Right kidney (tissue), 9 donors: ENCODE measurements at places on chromosomes 5 and 9.

GRCh38 chr5:32625547-32625946 is 40.2 kb downstream of the SUB1 start:
- no peak for DNase-seq

- DNase-seq: no peak
Observed at GRCh38 chr9:127209948-127210640, 54.5 kb upstream of the GARNL3 start.

DNA sequence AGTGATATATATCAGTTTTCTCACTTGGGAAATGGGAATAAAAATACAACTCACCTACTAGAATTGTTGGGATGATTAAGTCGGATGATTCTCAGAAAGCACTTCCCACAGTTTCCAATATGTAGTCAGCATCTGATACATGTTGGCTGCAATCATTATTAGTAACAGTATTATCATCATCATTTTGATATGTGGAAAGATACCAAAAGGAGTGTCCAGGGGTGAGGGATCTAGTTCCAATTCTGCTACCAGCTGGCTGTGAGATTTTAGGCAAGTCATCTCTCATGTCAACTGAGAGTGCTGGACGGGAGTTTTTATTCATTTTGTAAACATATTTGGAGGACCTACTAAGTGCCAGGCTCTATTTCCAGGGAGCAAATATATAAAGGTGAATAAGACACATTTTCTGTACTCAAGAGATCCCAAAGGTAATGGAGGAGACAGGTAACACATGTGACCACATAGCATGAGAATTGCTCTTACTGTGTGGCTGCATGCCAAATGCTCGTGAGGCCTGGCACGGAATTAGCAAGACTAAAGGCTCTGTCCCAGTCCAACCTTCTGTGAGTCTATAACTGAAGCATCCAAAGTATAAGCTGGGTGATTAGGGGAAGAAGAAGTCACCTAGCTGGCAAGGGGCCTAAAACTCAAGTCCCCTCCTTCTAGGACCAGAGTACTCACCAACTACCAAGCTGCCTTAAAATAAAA is 83.0 kb downstream of the GRIA1 start:
- no peak for DNase-seq

DNA sequence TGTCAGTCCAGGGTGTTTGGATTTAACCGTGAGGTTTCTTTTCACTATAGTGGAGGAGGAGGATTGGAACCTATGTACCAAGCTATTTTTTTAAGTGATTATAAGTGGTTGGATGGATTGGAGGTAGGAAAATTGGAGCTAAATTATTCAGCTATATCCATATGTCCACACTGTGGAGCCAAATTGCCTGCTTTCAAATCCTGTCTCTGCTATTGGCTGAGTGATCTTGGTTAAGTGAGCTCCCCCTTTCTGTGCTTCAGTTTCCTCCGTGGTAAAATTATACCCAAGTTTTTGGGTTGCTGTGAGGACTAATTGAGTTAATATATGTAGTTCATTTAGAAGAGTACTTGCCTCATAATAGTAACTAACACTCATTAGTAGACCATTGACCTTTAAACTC is 2.5 kb downstream of the CENPP start:
- no peak for DNase-seq

DNA sequence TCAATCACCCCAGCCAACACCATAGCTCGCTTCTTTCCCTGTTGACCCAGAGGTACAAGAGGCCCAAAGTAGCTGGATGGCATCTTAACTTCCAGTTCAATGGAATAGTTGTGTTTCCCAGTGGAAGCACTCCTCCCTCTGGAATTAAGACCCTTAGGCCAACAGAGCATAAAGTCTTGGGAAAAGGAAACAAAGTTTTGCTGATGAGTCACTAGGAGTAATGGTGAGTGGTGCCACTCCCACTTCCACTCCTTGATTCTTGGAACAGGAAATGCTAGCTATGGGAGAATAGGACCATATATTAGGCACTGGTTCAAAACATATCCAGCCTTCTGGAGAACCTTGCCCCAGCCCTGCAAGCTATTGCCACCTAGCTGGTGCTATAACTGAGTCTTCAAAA is 44.7 kb upstream of the LMX1B start:
- no peak for DNase-seq

DNA sequence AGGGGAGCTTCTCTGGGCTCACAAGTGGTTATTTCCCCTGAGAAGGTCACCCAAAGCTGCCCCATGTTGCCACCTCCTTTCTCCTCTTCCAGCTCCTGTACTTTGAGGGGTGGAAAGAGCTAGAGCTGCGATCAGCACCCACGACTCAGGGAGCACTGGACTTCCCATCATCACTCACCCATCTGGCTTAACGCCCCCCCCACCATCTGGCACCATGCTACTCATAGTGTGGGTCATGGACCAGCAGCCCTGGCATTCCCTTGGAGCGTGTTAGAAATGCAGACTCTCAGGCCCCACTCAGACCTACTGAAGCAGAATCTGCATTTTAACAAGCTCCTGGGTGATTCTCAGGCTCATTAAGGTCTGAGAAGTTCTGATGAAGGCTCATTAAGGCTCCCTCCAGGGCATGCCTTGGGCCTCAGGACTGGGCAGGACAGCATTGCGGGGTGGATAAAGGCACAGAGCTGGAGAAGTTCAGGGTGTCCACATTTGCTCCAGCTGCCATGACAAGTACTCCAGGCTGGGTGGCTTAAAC is 67.3 kb downstream of the GALNT12 start:
- DNase-seq: no peak

- DNase-seq: no peak
Observed at GRCh38 chr5:98593418-98593817, 180.0 kb upstream of the RGMB start.

DNA sequence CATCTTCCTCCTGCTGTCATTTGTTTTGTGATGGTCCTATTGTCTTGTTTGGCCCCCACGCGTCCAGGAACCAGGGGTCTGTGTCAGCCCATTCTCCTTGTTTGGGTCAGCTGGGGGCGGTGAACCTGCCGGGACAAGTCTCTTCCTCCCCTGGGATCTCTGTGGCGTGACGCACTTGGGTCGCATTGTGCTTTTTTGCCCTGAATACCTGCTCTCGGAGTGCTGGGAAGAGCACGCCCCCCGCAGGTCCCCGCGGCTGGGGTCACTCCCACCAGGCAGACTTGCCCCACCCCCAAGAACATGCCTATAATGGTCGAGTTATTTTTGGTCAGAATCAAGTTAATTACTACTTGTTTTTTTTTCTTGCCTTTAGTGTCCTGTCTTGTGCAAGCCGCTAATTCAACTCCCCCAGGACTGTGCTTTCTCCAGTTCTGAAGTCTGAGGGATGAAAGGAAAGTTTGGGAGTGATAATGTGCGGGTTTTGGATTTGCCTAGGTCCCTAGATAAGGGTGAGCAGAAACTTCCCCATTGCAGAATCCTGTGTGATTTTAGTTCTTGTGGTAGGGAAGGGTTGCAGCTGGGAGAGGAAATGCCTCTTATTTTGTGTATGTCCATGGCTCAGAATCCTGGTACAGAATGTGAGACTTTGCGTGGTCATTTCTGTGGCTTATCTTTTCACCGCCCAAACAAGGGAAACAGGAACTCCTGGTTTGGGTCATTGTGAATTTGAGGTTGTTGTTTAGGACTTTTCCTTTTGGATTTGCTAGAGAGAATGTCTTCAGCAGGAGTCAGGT is 789 bp downstream of the ACER2 start:
- DNase-seq: no peak

DNA sequence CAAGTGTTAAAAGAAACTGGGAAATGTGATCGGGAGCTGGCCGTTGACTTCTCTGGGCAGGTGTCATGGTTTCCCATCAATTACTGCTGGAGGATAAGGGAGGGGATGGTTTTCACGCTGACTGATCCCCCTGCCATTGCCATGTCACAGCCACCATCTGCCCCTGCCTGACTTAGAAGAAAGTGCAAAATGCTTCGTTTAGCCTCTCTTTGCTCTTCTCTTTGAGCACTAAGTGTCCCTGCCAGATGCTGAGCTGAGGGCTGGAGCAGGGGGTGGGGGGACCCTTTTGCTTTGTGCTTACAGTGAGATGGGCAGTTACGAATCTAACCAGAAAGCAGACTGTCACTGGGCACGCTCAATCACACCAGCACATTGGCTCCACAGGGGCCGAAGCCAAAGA is 138.4 kb upstream of the ALDH1B1 start:
- DNase-seq: no peak

DNA sequence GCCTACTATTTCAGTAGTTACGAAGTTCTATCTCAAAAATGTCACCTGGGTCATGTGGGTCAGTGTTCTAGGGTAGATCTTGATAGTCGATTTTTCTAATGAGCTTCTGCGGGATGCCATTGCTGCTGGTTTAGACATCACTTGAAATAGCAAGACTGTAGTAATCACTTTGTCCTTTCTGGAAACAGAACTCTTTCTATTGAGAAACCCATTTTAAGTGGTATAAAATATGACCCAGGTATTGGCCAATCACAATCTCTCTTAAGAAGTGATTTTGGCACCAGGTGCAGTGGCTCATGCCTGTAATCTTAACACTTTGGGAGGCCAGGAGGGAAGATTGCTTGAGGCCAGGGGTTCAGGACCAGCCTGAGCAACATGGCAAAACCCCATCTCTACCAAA is 17.6 kb downstream of the ARRDC3 start:
- no peak for DNase-seq

DNA sequence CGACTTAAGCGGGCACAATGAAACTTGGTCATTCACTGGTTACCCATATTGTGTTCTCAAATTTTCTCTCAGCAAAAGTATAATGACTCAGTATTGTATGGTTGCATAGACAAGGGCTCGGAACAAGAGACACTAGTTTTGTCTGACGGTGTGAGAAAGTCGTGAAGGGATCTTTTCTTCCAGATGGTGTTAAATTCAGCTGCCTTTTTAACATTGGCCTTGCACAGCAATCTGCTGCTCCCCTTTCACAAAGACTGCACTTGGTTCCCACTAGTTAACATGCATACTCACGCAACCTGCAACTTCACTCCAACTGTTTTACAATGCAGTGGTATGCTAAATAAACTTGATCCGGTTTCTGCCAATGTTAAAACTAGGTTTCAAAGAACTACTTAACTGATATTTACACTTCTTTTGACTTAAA is 219.2 kb downstream of the MEF2C start:
- peak; percentile 35 for DNase-seq

- DNase-seq: no peak
Observed at GRCh38 chr9:10946676-10947410, 334.0 kb upstream of the PTPRD start.

DNA sequence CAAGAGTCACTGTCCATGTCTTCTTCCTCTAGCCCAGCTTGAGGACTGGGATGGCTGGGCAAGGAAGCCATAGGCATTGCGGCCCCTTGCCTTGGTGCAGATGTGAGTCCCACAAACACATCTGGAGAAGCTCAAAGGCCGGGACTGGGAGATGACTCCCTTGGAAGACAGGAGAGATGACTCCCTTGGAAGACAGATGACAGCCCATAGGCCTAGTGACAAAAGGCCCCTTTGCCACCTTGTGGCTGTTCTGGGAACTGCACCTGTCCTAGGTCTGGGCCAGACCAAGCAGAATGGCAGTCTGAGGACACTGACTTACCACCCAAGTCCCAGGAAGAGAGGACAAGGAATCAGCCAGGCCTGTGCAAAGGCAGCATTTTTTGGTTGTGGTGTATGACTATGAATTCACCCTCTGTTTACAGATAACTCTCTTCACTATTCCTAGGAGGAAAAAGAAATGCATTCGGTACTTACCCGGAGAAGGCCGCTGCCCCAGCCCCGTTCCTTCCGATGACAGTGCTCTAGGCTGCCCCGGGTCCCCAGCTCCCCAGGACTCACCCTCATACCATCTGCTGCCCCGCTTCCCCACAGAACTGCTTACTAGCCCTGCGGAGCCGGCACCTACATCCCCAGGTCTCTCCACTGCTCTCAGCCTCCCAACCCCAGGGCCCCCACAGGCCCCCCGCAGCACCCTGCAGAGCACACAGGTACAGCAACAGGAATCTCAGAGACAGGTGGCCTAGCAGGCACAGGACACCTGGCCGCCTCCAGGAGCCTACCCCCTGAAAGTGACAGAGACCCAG is 30.8 kb downstream of the SKP1 start:
- peak; percentile 34 for DNase-seq

DNA sequence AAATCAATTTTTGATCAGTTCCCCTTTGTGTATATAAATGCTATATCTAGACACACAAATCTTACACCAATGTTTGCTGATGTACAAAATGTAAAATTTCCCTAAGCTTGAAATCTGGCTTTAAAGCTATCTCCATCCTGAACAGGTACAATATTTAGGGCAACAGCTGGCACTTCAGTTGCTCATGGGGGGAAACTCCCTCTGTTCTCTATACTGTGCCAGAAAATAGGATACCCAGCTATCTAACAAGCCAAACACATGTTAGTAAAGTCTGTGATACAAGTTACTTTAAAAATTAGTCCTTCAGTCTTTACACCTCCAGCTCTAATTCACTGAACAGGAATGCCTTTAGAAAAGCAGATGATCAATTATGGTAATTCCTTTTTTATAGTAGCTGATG is 191.8 kb downstream of the SLF1 start:
- DNase-seq: no peak

GRCh38 chr5:174532455-174533453 is 191.6 kb upstream of the MSX2 start:
- DNase-seq: no peak
